Thyroid gland (tissue), 4 donors: ENCODE measurements at places on chromosomes 3 and 15. TPM values are rescaled to one million over a fixed set of nuclear protein-coding genes. Genes with fewer than 3 reads are reported as not detected.
A peak's percentile ranks its signal among the peaks of the same experiment; 100 is the strongest.

GRCh38 chr15:85099195-85099803 lies 117.6 kb downstream of the PDE8A start:
- DNase-seq = no peak
- no peaks in the 10 kb centered on the region for H3K36me3 ChIP-seq
- no peak overlapping the region for H3K4me3 ChIP-seq
- H3K27ac ChIP-seq = no peak overlapping the region
- H3K4me1 ChIP-seq = peaks cover 3% of the 10 kb centered on the region

DNA sequence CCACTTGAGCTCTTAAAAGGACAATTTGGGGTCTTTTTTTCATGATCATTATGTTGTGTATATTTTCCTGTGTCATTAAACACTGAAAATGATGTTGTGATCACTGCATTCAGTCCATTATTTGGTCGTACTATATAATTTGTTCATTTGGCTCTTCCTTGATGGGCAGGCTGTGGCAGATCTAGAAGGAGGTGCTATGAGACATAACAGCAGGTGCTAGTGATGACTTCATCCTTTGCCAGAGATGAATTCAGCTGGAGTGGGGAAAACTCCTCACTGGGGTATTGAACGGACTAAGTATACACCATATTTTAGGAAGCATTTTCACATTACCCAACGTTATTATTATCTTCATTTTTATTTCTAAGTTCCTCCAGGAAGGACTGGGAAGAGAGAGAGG lies 12.0 kb downstream of the CMTM7 start:
- peak overlapping the region; percentile 94 for H3K27ac ChIP-seq
- H3K36me3 ChIP-seq = no peaks in the 10 kb centered on the region
- peaks cover 41% of the 10 kb centered on the region for H3K4me1 ChIP-seq
- no peaks in the 10 kb centered on the region for H3K27me3 ChIP-seq
- no peak for DNase-seq

GRCh38 chr3:29301332-29302019 lies 20.6 kb downstream of the RBMS3 start:
- H3K27me3 ChIP-seq = no peaks in the 10 kb centered on the region
- H3K4me1 ChIP-seq = peaks cover 18% of the 10 kb centered on the region
- no peak for DNase-seq
- no peak overlapping the region for H3K27ac ChIP-seq
- no peak overlapping the region for H3K4me3 ChIP-seq

Gene KNG1
- not detected for total RNA-seq

- no peaks in the 10 kb centered on the region for H3K36me3 ChIP-seq
- H3K4me1 ChIP-seq = peaks cover 26% of the 10 kb centered on the region
- no peaks in the 10 kb centered on the region for H3K27me3 ChIP-seq
- H3K4me3 ChIP-seq = no peak overlapping the region
- no peak for DNase-seq
Measured at GRCh38 chr15:58433597-58434333, 2.0 kb downstream of the LIPC start.

GRCh38 chr3:68878322-68878721 lies 54.0 kb downstream of the TAFA4 start:
- no peak overlapping the region for H3K4me3 ChIP-seq
- no peak overlapping the region for H3K27ac ChIP-seq
- no peaks in the 10 kb centered on the region for H3K4me1 ChIP-seq
- no peaks in the 10 kb centered on the region for H3K36me3 ChIP-seq
- no peak for DNase-seq

Gene HCLS1
- 42.5 TPM for total RNA-seq

DNA sequence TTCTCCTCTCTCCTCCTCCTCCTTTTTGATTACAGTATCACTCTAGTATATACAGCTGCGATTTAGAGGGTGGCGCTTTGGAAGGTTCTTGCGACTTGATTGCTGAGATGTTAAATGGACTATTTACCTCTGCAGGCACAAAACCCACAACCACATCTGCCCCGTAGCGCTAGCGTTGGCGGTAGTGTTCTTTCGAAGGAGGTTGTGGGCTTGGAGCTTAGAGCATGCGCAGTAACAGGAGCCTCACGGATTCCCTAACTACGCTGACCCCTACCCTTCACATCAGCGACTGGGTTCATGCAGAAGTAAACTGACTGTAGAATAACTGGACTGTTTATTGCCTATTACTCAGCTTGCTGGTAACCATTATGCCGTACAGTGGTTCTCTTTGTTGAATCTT lies 58.0 kb downstream of the CGGBP1 start:
- H3K4me3 ChIP-seq = no peak overlapping the region
- H3K36me3 ChIP-seq = no peaks in the 10 kb centered on the region
- no peak for DNase-seq
- H3K4me1 ChIP-seq = no peaks in the 10 kb centered on the region

- no peak overlapping the region for H3K4me3 ChIP-seq
- no peaks in the 10 kb centered on the region for H3K27me3 ChIP-seq
- DNase-seq = no peak
- peaks cover 4% of the 10 kb centered on the region for H3K36me3 ChIP-seq
Measured at GRCh38 chr3:172294223-172294806, 153.9 kb downstream of the GHSR start.

DNA sequence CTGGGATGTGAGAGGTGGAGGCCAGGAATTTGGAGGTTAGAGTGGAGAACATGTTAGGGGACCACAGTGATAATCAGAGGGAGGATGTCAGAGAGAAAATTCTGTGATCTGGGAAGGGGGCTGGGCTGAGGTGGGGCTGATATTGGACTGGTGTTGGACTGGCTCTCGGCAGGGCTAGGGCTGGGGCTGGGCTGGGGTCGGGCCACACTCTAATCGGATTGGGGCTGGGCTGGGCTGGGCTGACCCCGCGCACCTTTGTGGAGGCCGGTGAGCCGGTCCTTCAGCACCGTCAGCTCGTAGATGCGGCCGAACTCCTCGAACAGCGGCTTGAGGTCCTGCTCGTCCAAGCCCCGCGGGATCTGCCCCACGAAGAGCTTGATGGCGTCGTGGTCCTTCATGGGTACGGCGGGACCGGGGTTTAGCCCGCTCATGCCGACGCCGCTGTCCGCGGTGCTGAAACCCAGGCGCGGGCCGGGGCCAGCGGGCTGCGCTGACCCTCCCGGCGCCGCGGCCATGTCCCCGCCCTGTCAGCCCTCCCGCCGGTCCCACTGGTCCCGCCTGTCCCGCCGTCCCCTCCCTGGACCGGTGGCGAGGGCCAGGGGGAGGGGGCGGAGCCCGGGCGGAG lies 485 bp downstream of the CELF6 start:
- H3K4me1 ChIP-seq = peaks cover 15% of the 10 kb centered on the region
- H3K4me3 ChIP-seq = no peak overlapping the region
- no peak overlapping the region for H3K27ac ChIP-seq
- no peaks in the 10 kb centered on the region for H3K36me3 ChIP-seq
- DNase-seq = peak; percentile 77

- peaks cover 4% of the 10 kb centered on the region for H3K4me1 ChIP-seq
- no peak overlapping the region for H3K27ac ChIP-seq
- no peak overlapping the region for H3K4me3 ChIP-seq
- H3K36me3 ChIP-seq = no peaks in the 10 kb centered on the region
Measured at GRCh38 chr3:145183261-145183660, 977.7 kb downstream of the PLOD2 start.

GRCh38 chr3:20576228-20576627 lies 390.2 kb upstream of the SGO1 start:
- no peak overlapping the region for H3K27ac ChIP-seq
- no peak for DNase-seq
- H3K4me1 ChIP-seq = no peaks in the 10 kb centered on the region
- no peaks in the 10 kb centered on the region for H3K27me3 ChIP-seq
- H3K36me3 ChIP-seq = no peaks in the 10 kb centered on the region
- no peak overlapping the region for H3K4me3 ChIP-seq

Gene GHSR
- not detected for total RNA-seq

GRCh38 chr3:125358923-125359322 lies 16.2 kb downstream of the ZNF148 start:
- H3K4me1 ChIP-seq = peaks cover 25% of the 10 kb centered on the region
- no peak overlapping the region for H3K27ac ChIP-seq
- no peak for DNase-seq

- no peaks in the 10 kb centered on the region for H3K4me1 ChIP-seq
- H3K27me3 ChIP-seq = no peaks in the 10 kb centered on the region
- DNase-seq = no peak
- H3K4me3 ChIP-seq = no peak overlapping the region
Measured at GRCh38 chr3:141920701-141921100, 44.3 kb downstream of the ATP1B3 start.

Gene LRTM1
- total RNA-seq = not detected

DNA sequence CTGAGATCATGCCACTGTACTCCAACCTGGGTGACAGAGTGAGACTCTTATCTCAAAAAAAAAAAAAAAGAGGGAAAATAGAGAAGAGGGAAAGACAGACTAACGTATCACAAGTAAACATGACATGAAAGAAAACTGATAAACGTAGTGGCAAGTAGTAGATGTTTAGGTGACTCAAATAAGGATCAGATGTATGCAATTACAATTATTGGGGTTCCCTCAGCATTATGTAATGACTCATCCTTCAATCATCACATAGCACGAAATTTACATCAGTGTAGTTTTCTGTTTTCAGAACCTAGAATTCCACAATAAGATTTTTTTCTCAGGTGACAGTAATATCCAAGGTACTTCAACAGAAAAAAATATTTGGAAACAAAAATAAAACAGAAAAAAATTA lies 46.6 kb downstream of the DPP8 start:
- DNase-seq = no peak
- H3K27ac ChIP-seq = no peak overlapping the region
- H3K27me3 ChIP-seq = no peaks in the 10 kb centered on the region
- peaks cover 40% of the 10 kb centered on the region for H3K36me3 ChIP-seq
- H3K4me3 ChIP-seq = no peak overlapping the region

DNA sequence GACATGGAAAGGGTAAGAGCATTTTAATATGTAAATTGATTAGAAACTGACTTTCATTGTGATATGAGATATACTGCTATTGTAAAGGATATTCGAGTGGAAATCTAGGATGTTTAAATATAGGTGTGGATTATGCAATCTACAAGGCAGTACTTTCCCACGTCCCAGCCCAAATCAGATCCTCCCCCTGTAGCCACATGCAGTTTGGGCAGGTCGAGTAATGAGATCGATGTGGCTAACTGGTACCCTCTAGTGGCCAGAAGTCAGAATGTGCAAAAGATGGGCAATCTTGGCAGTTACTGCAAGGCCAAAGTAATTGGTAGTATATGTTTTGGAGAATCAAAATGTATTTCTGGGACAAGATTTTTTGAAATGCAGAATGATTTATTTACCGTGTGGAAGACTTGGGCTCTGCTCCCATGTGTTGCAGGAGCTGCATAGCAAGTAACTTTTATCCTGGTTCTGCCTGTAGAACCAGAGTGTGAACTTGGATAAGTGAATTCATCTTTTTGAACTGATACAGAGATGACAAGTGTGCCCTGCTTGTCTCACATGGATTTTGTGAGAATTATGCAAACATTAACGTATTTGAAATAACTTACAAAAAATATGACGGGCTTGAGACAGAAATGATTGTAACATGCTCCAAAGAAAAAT lies 94.5 kb upstream of the ADAMTSL3 start:
- DNase-seq = peak; percentile 46
- no peaks in the 10 kb centered on the region for H3K4me1 ChIP-seq
- H3K4me3 ChIP-seq = no peak overlapping the region
- no peaks in the 10 kb centered on the region for H3K27me3 ChIP-seq

- H3K27ac ChIP-seq = no peak overlapping the region
- H3K4me1 ChIP-seq = no peaks in the 10 kb centered on the region
- H3K4me3 ChIP-seq = no peak overlapping the region
- H3K27me3 ChIP-seq = no peaks in the 10 kb centered on the region
Measured at GRCh38 chr3:36075491-36075890, 304.8 kb upstream of the STAC start.

GRCh38 chr3:62538691-62539356 lies 165.5 kb upstream of the FEZF2 start:
- no peaks in the 10 kb centered on the region for H3K36me3 ChIP-seq
- no peaks in the 10 kb centered on the region for H3K27me3 ChIP-seq
- no peak overlapping the region for H3K4me3 ChIP-seq
- DNase-seq = no peak
- H3K27ac ChIP-seq = no peak overlapping the region
- H3K4me1 ChIP-seq = no peaks in the 10 kb centered on the region

DNA sequence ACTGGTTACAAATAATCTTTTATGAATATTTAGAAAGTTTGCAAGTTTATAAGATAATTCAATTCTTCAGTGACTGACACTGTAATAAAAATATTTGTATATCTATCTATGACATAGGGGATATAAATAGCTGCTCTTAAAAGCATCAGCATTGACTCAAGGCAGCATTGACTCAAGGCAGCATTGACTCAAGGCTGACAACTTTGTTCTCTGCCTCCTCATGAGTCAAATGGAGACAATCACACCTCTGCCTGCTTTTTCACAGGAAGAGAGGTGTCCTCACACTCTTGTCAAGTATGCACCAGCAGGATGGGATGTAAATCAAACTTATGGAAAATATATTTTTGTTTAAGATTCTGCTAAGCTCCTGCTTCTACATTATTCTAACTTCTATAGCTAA lies 1173.1 kb downstream of the NSUN3 start:
- H3K36me3 ChIP-seq = no peaks in the 10 kb centered on the region
- no peak overlapping the region for H3K4me3 ChIP-seq
- no peak for DNase-seq
- no peak overlapping the region for H3K27ac ChIP-seq
- H3K4me1 ChIP-seq = no peaks in the 10 kb centered on the region

GRCh38 chr15:46786590-46787285 lies 930.6 kb upstream of the SEMA6D start:
- H3K27ac ChIP-seq = no peak overlapping the region
- no peak overlapping the region for H3K4me3 ChIP-seq
- no peaks in the 10 kb centered on the region for H3K27me3 ChIP-seq
- DNase-seq = no peak

Gene P2RY1
- 4.5 TPM for total RNA-seq

DNA sequence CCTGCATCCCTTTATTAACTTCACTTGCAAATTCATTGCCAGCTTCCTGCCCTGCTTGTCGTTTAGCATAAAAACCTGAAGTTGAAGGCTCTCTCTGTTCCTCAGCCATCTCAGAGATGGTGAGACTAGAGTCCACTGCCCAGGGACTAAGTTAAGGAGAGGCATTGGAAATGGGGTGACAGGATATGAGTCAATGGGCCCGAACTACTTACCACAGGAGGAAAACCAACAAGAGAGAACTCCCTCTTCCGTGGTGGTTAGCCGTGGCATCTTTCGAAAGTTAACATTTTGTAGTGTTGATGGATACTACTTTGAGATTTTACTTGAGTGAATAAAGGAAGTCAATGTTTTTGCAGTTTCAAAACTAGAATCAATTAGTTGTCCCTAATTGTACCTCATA lies 65.3 kb downstream of the LRTM1 start:
- DNase-seq = no peak
- H3K4me3 ChIP-seq = no peak overlapping the region
- no peak overlapping the region for H3K27ac ChIP-seq

Gene ATP8B4
- total RNA-seq = 7.4 TPM

DNA sequence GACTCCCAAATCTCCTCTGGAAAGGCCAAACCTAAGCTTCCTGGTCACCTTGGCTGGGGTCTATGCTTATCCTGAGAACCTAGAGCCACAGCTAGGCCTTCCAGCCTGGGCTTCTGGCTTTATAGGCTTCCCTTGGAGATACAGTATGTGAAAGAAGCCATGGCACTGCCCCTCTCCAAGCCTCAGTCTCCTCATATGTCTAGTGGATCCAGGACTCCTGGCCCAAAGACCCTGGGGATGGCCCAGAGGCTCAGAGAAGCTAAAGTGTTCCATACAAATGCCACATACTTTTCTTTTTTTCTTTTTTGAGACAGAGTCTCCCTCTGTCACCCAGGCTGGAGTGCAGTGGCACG lies 8.6 kb downstream of the ACAA1 start:
- no peaks in the 10 kb centered on the region for H3K27me3 ChIP-seq
- H3K36me3 ChIP-seq = peaks cover 82% of the 10 kb centered on the region
- H3K27ac ChIP-seq = no peak overlapping the region
- H3K4me3 ChIP-seq = no peak overlapping the region
